Sciatic nerve (tissue), 2 donors: ENCODE measurements at places on chromosomes 4 and X. TPM values are rescaled to one million over a fixed set of nuclear protein-coding genes. Genes with fewer than 3 reads are reported as not detected.

GRCh38 chr4:101823864-101824263, 33.3 kb downstream of the BANK1 start:
- no peak for DNase-seq

DNA sequence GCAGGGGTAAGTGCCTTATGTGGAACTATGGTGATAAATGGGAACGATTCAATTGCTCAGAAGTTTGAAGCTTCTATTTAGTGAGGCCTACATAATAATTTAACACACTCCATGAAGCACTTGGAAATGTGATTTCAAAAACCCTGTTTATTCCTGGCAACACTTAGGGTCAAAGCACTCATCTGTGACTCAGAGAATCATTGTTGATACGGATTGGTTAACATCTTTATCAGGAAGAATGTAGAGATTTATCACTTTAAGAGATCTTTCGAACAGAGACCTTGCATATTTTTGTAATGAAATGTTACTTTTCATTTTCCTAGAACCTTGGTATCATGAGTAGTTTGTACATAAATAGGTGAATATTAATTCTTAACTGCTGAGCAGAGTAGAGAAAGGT, 269.1 kb upstream of the SLIT2 start:
- no peak for DNase-seq

DNA sequence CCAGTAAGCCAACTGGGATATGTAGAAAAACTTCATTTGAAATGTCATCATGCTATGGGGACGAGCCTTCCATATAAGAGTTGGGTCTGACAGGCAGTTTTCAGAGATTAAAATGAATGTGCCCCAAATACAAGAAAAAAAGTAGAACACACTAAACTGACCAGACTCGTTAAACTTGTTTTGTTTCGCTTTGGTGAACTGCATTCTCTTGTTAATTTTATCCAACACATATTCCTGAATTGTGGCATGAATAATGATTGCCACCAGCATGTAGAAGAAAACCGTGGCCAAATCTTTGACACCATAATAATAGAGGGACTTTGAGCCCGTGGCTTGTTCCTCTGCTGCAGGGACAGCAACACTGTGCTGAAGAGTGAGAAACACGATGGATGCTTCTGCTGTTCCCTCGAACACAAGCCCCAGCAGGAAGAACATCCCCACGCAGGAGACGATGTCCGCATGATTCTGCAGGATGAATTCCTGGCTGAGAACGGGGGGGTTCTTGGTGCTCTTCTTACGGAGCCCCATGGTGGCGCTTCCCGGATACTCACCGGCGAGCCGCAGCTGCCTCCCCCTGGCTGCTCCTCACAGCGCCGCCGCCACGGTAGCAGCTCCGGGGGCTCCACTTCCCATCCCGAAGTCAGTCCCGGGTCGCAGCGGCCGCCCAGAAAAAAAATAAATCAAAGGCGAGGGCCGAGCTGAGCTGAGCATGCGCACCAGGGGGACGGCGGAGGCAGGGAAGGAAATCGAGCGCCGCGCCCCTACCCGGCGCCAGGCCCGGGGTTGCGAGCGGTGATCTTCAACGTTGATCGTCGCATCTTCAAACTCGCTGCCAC, at the start of gene TRAM1L1:
TRAM1L1 (minus strand) TSS at position 711 of the 836 bp plus-strand sequence; CDS start at position 528, 183 bp downstream.
- DNase-seq = peak; percentile 71

GRCh38 chr4:31755751-31756150, 1035.6 kb downstream of the PCDH7 start:
- no peak for DNase-seq

DNA sequence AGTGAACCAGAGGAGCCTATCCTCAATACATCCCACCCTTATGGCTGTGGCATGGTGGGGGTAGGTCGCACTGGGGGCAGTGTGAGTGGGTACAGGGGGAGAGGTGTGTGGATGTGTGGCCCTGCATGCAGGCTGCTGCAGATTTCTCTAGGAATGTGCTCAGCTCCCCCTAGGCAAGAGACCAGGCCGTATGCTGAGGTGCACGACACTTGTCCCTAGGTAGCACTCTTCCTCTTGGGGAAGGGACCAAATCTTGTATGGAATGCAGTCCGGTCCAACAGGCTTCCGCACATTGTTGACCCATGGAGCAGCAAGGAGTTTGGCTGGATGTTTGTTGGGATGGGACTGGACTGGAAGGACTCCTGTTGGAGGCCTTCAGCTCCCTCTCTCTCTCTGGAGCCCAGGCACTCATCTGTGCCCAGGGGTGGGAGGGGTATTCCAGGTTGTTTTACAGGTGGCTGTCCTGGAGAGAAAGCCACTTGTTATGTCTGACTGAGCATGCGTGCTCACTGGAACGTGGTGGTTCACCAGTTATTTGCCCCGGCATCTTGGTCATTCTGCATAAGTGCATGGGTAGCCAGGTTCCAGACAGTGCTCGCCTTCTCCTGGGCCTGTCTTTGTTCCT, 55.1 kb downstream of the NBDY start:
- DNase-seq = peak; percentile 50

GRCh38 chr4:168540086-168540485, 43.2 kb downstream of the PALLD start:
- DNase-seq = no peak

- DNase-seq = no peak
Observed at GRCh38 chrX:150018931-150019361, 80.7 kb upstream of the EOLA2 start.

- DNase-seq = peak; percentile 35
Observed at GRCh38 chr4:10080589-10081217, 35.9 kb downstream of the WDR1 start.

Gene PGK1
- total RNA-seq = 194 TPM

Gene EXOC1L
- not detected for total RNA-seq

Gene PLP2
- total RNA-seq = 103 TPM

Gene TBC1D9
- 27.2 TPM for total RNA-seq
